ENCODE measurements at places on chromosomes 1 and 21. TPM values are rescaled to one million over a fixed set of nuclear protein-coding genes. Genes with fewer than 3 reads are reported as not detected.

Gene GIPC2
- total RNA-seq: 4.3 TPM

Gene TMEM61
- 0.30 TPM for total RNA-seq

Gene NUP210L
- total RNA-seq: 0.19 TPM

Gene PLEKHM2
- 38.6 TPM for total RNA-seq

Gene SPAG17
- not detected for total RNA-seq

Gene TMEM52
- total RNA-seq: 5.8 TPM

Gene ZNF683
- not detected for total RNA-seq

Gene RORC
- not detected for total RNA-seq

GRCh38 chr1:51331206-51332100 lies 1.1 kb upstream of the TTC39A start:
- peaks cover 30% of the 10 kb centered on the region for H3K4me1 ChIP-seq
- H3K27me3 ChIP-seq: no peaks in the 10 kb centered on the region
- peak overlapping the region; percentile 90 for H3K27ac ChIP-seq

- H3K36me3 ChIP-seq: no peaks in the 10 kb centered on the region
- peaks cover 16% of the 10 kb centered on the region for H3K4me1 ChIP-seq
- H3K4me3 ChIP-seq: no peak overlapping the region
- H3K27me3 ChIP-seq: no peaks in the 10 kb centered on the region
Observed at GRCh38 chr1:8031176-8031785, 5.2 kb upstream of the ERRFI1 start.

DNA sequence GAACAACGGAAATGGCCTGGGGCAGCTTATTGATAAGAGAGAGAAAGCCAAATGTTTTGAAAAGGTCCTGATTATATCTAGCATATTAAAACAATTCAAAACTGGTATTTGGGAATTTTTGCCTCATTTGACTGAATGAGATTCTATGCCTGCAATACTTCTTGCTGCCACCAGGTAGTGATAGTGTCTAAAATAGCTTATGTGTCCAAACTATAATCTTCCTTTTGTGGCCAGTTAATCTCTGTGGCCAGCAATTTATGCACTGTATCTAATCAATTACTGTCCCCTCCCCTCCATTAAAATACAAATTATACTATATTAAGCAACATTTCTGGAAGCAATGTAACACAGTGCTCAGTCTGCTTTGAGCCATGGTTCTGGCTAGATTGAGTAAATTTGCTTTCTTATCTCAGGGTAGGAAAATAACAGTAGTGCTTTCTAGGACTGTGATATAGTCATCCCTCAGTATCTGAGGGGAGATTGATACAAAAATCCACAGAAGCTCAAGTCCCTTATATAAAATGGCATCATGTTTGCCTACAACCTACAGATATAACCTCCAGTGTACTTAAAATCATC lies 91.8 kb downstream of the FOXD2 start:
- H3K36me3 ChIP-seq: no peaks in the 10 kb centered on the region
- H3K4me1 ChIP-seq: peaks cover 9% of the 10 kb centered on the region
- no peaks in the 10 kb centered on the region for H3K27me3 ChIP-seq
- no peak overlapping the region for H3K4me3 ChIP-seq
- DNase-seq: no peak

GRCh38 chr1:149978547-149979023 lies 31.9 kb downstream of the OTUD7B start:
- no peaks in the 10 kb centered on the region for H3K36me3 ChIP-seq
- H3K27me3 ChIP-seq: no peaks in the 10 kb centered on the region
- peaks cover 19% of the 10 kb centered on the region for H3K4me1 ChIP-seq

GRCh38 chr1:176466514-176466913 lies 3.5 kb downstream of the PAPPA2 start:
- no peak overlapping the region for H3K4me3 ChIP-seq
- H3K27me3 ChIP-seq: peaks cover 2% of the 10 kb centered on the region
- H3K36me3 ChIP-seq: no peaks in the 10 kb centered on the region
- DNase-seq: peak; percentile 51
- H3K27ac ChIP-seq: no peak overlapping the region
- no peaks in the 10 kb centered on the region for H3K4me1 ChIP-seq

DNA sequence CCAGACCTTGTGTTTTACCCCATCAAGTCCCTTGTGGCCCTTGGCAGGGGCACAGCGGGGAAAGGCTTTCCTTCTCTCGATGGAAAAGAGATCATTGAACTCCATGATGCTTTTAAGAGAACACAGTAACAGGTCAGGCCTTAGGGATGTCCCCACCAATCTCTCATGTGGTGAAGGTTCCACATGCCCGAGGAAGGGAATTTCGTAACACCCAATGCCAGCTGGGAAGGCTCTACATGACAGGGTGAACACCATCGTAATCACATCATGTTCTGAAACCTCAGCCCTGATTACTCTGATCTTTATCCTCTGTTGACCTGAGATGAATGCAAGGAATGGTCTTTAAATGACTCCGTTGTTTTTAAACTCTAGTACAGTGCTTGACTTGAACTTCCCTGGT lies 105.5 kb upstream of the SPAG17 start:
- no peaks in the 10 kb centered on the region for H3K4me1 ChIP-seq
- no peak overlapping the region for H3K4me3 ChIP-seq
- H3K27ac ChIP-seq: no peak overlapping the region
- no peaks in the 10 kb centered on the region for H3K27me3 ChIP-seq
- H3K36me3 ChIP-seq: no peaks in the 10 kb centered on the region

DNA sequence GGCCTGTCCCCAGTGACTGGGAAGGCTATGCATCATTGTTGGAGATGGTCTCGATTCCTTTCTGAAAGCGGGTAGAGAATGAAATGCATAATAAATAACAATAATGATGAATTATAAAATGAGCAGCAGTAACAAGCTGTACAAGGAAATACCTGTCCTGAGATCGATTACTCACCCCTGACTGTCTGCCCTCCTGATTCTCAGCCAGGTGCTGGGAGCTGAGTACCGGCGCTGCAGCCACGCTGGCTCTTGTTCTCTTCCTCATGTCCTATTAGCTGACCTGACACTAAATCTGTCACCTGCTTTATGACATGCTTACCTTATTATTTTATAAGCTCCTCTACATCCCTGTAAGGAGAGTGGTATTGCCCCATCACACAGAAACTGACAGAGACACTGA lies 3.4 kb downstream of the AGPAT3 start:
- H3K27me3 ChIP-seq: no peaks in the 10 kb centered on the region
- H3K27ac ChIP-seq: peak overlapping the region; percentile 45
- DNase-seq: no peak
- H3K36me3 ChIP-seq: peaks cover 1% of the 10 kb centered on the region
- H3K4me1 ChIP-seq: peaks cover 18% of the 10 kb centered on the region

DNA sequence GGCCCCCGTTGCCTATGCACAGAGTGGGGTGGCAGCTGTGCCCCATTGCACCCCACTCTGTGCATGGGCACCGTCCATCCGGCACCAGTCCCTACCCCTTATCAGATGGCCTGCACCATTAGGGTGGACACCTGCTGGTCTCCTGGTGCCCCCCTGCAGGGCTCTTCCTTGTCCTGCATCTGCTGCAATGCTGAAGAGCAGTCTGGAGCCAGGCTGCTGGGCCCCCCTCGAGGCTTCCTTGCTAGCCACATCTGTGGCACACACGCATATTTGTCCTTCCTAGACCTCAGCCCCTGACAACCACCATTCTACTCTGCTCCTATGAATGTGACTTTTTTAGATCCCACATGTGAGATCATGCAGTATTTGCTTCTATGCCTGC lies 56.4 kb downstream of the COL18A1 start:
- no peak overlapping the region for H3K4me3 ChIP-seq
- H3K27ac ChIP-seq: peak overlapping the region; percentile 16
- peaks cover 3% of the 10 kb centered on the region for H3K36me3 ChIP-seq
- H3K4me1 ChIP-seq: peaks cover 41% of the 10 kb centered on the region

DNA sequence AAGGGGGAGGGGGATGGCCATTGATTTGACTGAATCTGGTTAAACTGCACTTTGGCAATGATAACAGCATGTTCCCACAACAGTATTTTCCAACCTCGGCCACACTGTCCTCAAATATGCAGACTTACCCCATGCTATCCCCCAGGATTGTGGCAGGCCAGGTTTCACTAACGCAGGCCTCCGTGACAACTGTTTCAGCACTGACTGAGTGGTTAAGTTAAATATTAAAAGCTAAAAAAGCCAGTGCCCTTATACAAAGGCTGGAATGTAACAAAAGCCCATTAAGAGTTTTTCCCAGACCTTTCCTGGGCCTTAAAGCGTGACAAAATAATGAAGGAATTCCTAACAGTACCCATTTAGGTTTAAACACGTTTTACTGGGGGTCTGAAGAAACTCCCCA lies 202.9 kb downstream of the USP25 start:
- H3K36me3 ChIP-seq: no peaks in the 10 kb centered on the region
- no peaks in the 10 kb centered on the region for H3K4me1 ChIP-seq
- DNase-seq: no peak

- no peak overlapping the region for H3K4me3 ChIP-seq
- H3K36me3 ChIP-seq: peaks cover 1% of the 10 kb centered on the region
- H3K27me3 ChIP-seq: no peaks in the 10 kb centered on the region
- H3K4me1 ChIP-seq: peaks cover 50% of the 10 kb centered on the region
- peak overlapping the region; percentile 24 for H3K27ac ChIP-seq
Observed at GRCh38 chr1:205313563-205314308, 7.8 kb downstream of the NUAK2 start.

- H3K27ac ChIP-seq: no peak overlapping the region
- H3K27me3 ChIP-seq: no peaks in the 10 kb centered on the region
- DNase-seq: no peak
- H3K36me3 ChIP-seq: no peaks in the 10 kb centered on the region
- H3K4me3 ChIP-seq: no peak overlapping the region
Observed at GRCh38 chr21:46616656-46617055, 11.8 kb upstream of the S100B start.

DNA sequence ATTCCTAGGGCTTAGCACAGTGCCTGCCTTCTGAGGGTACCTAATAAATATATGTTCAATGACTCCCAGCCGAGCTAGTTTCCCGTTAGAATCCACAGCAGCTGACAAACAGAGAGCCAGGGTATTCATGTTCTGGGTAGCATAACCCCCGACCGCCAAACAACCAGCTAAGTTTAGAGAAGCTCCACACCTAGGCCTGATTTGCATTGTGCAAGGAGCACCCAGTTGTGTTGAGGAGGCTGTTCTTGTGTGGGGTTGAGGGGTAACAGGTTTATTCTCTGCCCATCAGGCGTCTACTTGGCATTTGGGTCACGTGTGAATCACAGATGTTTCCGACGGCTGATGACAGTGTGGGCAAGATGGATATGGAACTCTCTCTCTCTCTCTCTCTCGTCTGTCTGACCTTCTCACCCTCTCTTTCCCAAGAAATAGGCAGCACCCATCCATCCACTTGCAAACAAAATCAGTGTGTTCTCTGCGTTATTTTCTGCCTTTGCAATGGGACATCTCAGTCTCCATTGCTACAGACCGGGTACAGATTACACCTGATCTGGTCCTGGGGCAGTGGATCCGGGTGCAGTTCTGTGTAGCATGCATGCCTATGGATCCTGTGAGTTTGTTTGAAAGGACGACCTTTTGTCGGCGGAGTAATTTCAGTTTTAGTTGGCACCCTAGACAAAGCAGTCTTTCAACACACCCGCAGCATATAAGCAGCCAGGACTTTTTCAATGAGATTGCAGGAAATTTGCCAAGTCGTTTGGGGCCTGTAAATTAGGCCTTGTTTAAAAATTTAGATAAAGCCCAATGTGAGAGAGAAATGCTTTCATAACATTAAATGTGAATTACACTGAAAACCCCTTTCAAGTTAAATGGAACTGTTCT lies 29.4 kb downstream of the KAZN start:
- no peaks in the 10 kb centered on the region for H3K36me3 ChIP-seq
- H3K27me3 ChIP-seq: no peaks in the 10 kb centered on the region
- no peak for DNase-seq
- no peak overlapping the region for H3K27ac ChIP-seq
- no peak overlapping the region for H3K4me3 ChIP-seq

GRCh38 chr1:119549719-119550132 lies 42.7 kb downstream of the HSD3B1 start:
- no peaks in the 10 kb centered on the region for H3K27me3 ChIP-seq
- DNase-seq: peak; percentile 75
- H3K36me3 ChIP-seq: no peaks in the 10 kb centered on the region
- H3K27ac ChIP-seq: no peak overlapping the region
- H3K4me3 ChIP-seq: no peak overlapping the region
- no peaks in the 10 kb centered on the region for H3K4me1 ChIP-seq

DNA sequence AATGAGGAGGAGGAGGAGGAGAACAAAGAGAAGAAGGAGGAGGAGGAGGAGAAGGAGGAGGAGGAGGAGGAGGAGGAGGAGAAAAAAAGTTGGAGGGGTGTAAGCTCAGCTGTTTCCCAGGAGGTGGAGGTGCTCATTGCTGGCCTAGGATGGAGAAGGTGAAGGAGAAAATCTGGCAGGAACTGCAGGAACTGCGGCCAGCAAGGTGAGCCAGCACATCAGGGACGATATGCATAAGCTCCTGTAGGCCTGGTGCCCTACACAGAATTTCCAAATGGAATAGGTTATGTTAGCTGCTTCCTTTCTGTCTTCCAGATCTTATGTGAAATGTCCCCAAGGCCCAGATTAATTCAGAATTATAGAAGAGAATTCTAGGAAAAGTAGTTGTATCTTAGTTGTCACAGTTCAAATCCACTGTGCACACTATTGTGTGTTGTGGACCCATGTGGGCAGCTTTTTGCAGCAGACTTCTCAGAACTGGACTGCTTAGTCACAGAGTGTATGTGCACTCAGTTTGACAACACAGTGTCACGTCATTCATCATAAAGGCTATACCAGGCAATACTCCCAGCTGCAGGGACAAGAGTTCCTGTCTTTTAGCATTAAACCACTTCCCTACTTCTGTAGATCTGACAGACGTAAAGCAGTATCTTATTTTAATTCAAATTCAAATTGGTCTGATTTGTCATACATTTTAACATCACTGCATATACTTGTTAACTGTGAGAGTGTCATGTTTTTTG lies 303.7 kb downstream of the HLX start:
- H3K4me1 ChIP-seq: no peaks in the 10 kb centered on the region
- H3K36me3 ChIP-seq: no peaks in the 10 kb centered on the region
- H3K27ac ChIP-seq: no peak overlapping the region
- no peak for DNase-seq
- no peak overlapping the region for H3K4me3 ChIP-seq

DNA sequence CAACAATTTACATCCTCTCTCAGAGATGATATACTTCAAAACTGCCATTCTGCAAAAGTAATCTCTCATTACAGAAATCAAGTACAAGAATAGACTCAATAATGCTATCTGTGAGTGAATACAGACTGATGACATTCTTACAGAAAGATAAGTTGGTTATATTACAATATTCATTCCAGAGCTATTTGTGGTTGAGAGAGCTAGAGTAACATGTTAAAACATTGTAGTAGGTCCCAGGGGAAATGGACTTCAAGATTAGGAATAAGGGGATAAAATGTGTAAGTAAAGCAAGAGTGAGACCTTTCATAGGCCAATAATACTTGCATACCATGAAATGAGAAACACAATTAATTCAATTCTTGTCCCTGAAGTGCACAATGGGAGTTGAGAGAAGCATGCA lies 1.5 kb downstream of the F13B start:
- no peak overlapping the region for H3K27ac ChIP-seq
- DNase-seq: no peak
- no peaks in the 10 kb centered on the region for H3K4me1 ChIP-seq
- H3K4me3 ChIP-seq: no peak overlapping the region

GRCh38 chr1:232192781-232193450 lies 437.0 kb downstream of the SIPA1L2 start:
- peaks cover 5% of the 10 kb centered on the region for H3K4me1 ChIP-seq
- H3K4me3 ChIP-seq: no peak overlapping the region
- no peak overlapping the region for H3K27ac ChIP-seq
- H3K36me3 ChIP-seq: no peaks in the 10 kb centered on the region

Measured in Caco-2 (cell line).